ENCODE measurements at places on chromosomes 2 and 18.
A peak's percentile ranks its signal among the peaks of the same experiment; 100 is the strongest.

DNA sequence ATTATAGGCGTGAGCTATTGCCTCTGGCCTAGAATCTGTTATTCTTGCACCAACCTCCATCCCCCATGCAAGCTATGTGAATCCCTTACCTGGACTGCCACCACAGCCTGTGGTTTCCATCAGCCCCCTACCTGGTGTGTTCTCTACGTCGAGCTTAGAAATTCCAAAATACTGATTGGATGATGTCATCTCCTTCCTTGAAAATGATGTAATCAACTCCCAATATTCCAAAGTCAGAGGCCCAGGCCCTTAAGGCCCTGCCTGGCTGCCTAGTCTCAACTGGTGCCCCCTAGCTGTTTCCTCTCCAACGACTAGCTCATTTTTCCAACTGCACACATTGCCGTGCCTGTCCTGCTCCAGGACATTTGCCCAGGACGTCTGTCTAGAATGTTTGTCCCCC is 41.3 kb upstream of the GBX2 start:
- DNase-seq, result no peak

DNA sequence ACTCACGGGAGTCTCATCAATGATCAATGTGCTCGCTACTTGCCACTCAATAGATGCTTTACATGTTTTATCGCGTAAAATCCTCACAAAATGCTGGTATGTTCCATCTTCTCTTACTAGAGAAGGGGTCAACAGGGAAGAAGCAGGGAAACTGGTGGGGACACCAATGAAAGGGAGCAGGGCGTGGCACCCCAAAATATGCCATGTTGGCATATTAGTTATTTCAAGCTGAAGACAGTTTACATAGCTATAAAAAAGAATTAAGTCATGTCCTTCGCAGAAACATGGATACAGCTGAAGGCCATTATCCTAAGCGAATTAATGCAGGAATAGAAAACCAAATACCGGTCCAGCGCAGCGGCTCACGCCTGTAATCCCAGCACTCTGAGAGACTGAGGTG is 8.1 kb upstream of the ZNF236 start:
- no peak for DNase-seq

GRCh38 chr2:43312755-43313641 is 86.6 kb upstream of the ZFP36L2 start:
- DNase-seq, result no peak

- DNase-seq, result no peak
Measured at GRCh38 chr18:58886864-58887612, 22.4 kb downstream of the ZNF532 start.

DNA sequence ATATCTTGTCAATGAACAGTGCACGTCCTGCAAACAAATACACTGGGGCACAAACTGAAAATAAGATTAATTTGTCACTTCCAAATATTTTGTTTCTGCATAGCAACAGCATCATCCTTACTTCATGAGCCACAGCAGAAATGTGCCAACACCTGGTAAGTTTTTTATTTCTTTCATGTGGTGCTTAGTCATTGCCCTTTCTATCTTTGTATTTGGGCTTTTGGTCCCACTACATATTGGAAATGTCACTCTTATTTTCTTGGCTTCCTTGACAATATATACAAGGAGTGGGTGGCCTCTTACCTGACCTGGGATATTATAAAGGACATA is 208.0 kb downstream of the RBM43 start:
- DNase-seq, result no peak

- DNase-seq, result no peak
Measured at GRCh38 chr2:62459106-62459505, 46.9 kb downstream of the TMEM17 start.

GRCh38 chr18:31269566-31269965 is 48.4 kb upstream of the DSG1 start:
- no peak for DNase-seq

DNA sequence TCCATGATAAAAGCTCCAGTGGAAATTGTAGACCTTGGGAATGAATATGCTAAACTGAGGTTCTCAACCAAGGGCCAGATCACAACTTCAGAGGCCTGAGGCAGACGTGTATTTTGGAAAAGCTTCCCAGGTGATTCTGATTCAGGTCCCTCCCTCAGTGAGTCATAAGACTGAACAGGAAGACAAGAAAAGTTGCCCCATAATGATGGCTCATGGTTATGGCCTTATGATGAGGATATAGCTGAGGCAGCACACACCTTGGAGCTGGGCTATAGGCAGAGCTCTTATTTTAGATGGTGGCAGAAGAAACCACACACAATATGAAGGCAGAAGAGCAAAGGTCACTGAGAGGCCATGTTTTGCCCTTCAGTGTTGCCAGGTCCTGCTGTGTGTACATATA is 9.6 kb downstream of the ANTXR1 start:
- DNase-seq, result no peak

- DNase-seq, result no peak
Measured at GRCh38 chr18:45056926-45057325, 376.2 kb downstream of the SETBP1 start.

DNA sequence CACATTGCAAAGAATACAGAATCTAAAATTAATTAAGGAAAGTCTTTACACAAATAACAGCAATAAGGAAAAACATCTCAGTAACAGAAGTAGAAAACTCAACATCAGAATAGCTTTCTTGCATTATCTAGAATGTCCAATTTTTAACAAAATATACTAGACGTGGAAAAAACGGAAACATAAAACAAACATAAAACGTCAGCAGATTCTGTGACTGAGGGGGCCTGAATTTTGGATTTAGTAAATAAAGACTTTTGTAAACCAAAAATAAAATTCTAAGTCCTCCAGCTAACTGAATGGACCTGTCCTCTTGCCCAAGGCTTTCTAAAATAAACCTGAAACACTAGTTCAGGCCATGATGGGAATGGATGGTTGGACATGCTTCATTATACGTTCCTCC is 773.5 kb upstream of the LRRTM1 start:
- DNase-seq, result no peak

DNA sequence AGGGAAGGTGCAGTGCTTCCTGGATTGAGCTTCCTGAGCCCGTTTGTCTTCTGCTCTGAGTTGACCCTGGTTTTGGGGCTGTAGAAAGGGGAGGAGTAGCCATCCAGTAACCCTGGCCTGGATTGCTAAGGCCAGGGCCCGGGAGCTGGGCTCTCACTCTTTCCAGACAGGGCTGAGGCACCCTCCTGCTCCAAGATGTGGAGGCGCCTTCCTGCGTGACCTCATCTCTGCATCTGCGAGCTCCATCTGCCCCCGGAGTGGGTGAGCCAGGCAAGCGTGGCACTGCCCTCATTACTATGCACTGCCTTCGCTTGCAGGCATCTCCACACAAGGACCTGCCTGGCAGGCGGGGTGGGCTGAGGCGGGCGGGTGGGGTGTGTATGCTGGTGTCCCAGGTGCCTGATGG is 58.0 kb downstream of the RAB31 start:
- no peak for DNase-seq

DNA sequence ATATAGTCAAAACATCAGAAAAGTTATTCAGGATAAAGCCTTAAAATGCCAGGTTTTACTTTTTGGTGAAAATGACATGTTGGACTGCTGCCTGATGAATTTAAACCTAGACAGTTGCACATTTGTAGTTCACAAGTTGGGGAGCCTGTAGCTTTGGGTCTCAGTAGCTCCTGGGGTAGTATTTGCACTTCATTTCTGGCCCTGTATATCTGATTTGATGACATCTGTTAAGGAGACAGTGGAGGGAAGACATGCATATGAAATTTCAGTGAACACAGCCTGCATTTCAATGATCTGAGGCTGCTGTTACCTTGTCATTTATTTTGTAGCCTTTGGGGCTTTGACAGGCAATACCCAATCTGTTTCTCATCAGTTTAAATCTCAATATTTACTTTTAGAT is 156.4 kb downstream of the DCC start:
- no peak for DNase-seq

DNA sequence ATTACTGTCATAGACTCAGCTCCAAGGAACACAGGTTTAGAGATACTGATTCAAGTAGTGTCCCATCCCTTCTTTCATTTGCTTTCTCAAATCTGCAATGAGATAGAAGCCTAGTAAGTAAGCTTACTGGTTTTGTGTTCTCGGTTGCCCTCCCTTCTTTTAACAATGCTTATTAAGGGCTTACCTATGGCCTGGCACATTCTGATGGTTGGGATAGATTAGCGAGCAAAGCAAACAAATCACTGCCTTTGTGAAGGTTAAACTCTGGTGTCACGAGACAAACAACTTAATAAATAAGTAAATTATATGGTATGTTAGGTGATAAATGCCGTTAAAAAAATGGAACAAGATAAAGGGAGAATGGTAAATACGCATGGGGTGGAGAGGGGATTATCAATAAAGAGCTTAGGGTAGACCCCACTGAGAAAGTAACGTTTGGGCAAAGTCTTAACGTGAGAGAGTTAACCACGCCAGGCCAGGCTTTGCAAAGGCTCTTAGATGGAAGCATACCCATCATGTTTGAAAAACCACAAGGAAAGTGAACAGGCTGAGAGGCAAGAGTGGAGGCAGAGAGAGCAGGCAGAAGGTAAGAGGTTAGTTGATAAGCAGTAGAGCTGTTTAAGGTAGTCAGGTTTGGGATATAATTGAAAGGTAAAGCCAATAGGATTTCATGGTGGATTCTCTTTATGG is 31.0 kb downstream of the EIF2AK3 start:
- no peak for DNase-seq

DNA sequence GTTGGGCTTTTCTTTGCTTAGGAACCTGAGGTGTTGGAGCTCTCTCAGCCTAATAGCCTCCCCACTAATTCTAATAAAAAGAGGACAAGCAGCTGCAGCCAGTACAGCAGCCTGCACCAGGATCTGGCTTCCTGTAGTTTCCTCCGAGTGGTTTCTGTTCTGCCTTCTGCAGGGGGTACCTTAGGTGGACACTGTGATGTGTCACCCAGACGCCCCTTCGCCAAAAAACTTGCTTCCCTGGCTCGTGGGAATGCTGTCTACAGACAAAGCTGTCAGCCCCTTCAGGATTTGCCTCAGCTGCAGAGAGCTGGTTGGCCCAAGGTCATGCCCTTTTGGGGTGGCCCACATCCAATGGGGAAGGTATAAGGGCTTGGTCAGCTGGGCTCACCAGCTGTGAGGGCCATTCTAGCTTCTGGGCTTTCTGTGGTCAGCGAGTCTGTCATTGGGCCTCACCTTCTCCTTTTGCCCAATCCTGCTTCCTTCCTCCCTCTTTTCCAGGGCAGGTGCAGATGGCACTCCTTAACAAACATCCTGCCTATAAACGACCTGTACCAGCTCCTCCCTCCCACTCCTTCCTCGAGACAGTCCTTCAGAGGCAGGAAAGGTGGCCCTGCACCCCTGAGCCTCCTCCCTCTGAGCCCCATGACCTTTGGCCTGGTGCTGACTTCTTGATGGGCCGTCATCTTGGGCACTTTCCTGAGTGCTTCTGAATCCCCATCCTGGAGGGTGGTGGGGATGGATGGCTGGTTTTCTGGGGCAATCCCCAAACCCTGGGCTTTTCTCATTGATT is 44.0 kb upstream of the ROCK2 start:
- DNase-seq, result no peak

- no peak for DNase-seq
Measured at GRCh38 chr2:98379311-98380202, 33.3 kb downstream of the CNGA3 start.

DNA sequence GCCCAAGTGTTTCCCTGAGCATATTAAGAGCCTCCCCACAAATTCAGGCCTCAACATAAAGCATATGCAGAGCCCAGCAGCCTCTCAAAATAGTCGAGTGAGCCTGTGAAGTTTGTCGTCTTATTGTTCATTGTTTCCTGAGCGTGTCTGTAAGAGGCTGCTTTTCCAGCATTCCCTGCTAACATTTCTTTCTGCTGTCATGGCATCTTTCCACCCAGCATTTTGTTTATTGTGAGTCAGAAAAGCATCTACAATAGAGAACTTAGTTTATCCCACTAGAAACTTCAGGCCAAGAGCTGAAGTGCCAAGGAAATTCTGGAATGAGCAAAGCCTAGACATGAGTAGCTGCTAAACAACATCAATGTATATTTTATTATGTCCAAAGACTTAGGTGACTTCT is 46.3 kb upstream of the STAM2 start:
- DNase-seq, result no peak

DNA sequence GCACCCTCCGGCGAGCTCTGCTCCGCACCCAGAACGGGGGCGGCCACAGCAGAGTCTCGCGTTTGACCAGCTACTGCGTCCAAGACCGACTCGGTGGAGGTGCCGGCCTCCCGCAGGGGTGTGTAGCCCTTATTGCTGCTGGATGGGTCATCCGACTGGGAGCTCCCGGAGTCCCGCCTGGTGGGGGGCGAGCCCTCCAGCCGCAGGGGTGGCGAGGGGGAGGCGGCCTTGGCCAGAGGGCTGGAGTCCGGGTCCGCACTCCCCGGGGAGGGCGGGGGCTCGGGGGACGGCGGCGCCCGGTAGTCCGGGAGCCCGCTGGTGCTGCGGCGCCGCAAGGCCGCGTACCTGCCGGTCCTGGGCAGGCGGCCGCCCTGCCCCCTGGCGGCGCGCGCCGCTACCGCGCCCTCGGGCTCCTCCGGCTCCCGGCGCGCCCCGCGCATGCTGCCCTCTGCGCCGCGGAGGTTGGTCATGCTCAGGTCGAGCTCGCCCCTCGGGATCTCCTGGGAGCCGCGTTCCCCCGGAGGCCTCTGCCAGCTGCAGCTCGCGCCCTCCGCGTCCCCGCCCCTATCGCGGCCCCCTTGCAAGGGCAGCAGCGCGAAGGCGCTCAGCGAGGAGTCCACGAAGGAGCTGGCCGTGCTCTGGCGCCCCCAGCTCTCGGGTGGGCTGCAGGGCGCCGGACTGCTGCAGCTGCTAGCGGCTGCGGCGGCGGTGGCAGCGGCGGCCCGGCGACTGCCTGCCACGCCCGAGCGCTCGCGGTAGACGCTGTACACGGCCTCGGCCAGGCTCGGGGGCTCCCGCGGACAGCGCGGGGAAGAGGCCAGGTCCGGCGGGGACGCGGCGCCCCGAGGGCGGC is 4.8 kb downstream of the TMEM200C start:
- DNase-seq, result peak; percentile 45

GRCh38 chr2:28650266-28650584 is 101.4 kb upstream of the PPP1CB start:
- no peak for DNase-seq

DNA sequence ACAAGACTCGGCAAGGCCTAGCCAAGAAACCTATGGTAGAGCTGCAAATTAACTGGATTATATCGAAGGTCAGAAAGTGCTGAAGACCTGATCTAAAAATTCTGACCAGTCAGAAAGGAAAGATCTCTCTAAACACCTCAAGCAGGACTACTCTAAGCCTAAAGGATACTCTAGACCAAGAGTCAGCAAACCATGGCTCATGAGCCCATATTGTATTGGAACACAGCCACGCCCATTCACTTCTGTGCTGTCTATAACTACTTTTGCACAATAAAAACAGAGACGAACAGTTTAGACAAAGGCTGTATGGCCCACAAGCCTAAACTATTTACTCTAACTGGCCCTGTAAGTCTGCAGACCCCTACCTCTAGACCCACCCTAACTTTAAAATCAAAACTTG is 18.7 kb downstream of the RTN4 start:
- no peak for DNase-seq

DNA sequence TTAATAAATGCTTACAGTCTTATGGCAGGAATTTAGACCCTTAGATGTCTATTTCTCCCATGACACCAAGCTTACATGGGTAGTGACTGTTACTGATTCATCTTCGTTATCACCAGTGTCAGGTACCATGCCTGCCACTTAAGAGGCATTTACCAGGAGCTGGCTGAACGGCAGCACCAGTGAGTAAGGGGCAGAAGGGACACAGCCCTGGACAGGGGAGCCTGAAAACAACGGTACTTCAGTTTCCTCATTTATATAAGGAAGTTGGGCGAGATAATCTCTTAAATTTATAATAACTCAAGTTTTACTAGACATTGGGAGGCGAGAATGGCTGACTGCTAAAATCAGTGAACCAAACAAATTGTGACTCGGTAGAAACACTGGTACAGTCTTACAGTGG is 1.2 kb downstream of the COA5 start:
- no peak for DNase-seq

- DNase-seq, result no peak
Measured at GRCh38 chr2:9802576-9802993, 40.7 kb upstream of the TAF1B start.

Measured in stimulated activated CD4-positive, alpha-beta T cell treated with anti-CD3 and anti-CD28 coated beads, Interleukin-2, amount 100 ng/mL, for 48 hours (primary cell).